IMR-90 (cell line): ENCODE measurements at places on chromosomes 6 and 20. TPM values are rescaled to one million over a fixed set of nuclear protein-coding genes. Genes with fewer than 3 reads are reported as not detected.

DNA sequence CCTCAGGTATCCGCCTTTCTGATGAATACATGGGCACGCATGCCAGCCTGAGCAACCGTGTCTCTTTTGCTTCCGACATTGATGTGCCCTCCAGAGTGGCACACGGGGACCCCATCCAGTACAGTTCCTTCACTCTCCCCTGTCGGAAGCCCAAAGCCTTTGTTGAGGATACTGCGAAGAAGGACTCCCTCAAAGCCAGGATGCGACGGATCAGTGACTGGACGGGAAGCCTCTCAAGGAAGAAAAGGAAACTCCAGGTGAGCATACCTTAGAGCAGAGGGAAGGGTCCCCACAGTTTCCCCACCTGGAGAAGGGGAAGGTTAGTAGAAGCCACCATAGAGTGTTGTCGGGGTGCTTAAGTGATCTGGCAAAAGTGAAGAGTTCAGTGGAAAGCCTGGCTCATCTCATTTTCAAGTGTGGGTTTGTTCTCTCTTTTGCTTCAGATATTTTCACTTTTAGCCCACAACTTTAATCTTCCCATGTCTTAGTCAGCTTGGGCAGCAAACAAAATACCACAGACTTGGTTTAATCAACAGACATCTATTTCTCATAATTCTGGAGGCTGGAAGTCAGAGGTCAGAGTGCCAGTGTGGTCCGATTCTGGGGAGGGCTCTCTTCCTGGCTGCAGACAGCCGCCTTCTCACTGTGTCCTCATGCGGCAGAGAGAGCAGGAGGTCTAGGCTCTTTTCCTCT, 133.5 kb upstream of the CLDN20 start:
- DNase-seq, result no peak

GRCh38 chr20:14860410-14860814, 523.0 kb upstream of the FLRT3 start:
- DNase-seq, result no peak

DNA sequence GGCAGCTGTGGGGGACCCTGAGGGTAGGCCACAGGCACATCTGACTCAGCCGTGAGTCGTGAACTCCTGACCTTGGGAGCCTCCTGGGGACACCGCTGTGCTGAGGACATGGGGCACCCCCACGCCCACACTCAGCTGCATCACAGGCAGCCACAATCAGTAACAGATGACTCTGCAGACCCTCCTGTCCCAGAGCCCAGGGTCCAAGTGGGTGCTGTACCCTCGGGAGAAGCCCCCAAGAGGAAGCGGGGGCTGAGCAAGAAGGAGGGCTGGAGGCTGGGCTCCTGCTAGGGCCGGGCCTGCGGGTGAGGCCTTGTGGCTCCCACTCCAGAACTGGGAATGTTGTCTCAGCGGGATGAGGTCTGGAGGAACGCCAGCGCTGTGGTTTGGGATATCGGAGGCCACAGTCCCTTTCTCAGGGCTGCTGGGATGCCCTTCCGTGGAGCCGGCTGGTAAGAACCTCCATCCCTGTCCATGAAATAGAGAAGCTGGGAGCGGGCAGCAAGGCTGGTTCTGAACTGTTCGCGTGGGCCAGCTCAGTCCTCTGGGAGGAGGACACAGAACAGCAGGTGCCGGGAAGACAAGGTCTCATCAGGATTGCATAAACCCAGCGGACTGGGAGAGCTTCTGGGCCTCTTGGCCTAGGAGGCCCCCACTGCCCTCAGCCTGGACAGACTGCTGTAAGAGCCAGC, 3.1 kb upstream of the LAMA5 start:
- peak; percentile 79 for DNase-seq

DNA sequence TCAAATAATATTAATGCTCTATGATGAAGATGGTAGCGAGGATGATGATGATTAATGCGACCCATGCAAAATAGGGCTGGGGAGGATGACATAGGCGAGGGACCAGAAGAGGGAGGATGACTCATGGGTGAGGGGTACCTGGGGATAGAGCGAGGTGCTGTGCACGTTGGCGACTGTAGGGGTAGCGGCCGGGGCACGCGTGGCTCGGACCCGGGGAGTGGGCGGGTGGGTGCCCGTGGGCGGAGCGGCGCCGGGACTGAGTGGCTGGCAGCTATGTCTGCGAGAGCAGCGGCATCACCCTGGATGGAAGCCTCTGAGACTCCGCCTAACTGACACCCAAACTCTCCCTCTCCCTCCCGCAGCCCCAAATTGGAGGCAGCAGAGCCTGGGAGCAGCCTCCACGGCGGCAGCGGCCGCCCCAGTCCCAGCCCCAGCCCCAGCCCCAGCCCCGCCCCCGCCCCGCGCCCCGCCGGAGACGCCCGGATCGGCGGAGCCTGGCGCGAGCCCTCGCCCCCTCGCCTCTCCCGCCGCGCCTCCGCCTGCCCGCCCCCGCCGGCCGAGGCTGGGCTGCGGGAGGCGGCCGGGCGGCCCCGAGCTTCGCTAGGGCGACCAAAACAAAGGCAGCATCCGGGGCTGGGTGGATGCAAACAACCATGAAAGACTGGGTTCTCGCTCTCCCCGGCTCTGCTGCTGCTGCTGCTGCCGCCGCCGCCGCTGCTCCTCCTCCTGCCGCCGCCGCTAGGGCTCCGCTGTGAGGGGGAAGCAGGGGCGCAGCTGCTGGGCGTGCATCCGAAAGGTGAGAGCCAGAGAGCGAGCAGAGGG, at the start of gene RIMS1:
Gene RIMS1, plus strand, starts transcription at position 367 of the 822 bp plus-strand sequence. CDS start 474 bp downstream, outside the sequence.
- no peak for DNase-seq

DNA sequence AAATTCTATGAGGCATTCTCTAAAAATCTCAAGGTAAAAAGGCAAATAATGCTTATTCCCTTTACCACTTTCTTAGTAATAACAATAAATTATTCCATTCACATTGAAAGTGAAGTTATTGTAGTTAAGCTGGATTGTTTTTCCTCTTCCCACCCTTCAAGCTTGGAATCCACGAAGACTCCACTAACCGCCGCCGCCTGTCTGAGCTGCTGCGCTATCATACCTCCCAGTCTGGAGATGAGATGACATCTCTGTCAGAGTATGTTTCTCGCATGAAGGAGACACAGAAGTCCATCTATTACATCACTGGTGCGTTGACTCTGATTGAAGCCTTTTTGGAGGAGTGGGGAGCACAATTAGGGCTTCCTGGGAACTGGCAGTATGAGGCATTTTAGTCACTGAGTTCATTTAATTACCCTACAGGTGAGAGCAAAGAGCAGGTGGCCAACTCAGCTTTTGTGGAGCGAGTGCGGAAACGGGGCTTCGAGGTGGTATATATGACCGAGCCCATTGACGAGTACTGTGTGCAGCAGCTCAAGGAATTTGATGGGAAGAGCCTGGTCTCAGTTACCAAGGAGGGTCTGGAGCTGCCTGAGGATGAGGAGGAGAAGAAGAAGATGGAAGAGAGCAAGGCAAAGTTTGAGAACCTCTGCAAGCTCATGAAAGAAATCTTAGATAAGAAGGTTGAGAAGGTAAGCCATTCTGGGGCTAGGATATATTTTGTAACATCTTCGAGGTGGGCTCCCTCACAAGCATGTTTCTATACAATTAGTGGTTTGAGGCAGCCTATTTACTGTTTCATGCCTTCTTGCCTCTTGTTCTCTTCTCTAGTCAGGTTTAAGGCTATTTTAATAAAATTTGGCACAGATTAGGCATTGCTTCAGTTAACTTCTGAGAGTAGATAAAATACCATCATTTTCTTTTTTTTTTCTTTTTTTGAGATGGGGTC, 4.9 kb downstream of the HSP90AB1 start:
- DNase-seq, result no peak

DNA sequence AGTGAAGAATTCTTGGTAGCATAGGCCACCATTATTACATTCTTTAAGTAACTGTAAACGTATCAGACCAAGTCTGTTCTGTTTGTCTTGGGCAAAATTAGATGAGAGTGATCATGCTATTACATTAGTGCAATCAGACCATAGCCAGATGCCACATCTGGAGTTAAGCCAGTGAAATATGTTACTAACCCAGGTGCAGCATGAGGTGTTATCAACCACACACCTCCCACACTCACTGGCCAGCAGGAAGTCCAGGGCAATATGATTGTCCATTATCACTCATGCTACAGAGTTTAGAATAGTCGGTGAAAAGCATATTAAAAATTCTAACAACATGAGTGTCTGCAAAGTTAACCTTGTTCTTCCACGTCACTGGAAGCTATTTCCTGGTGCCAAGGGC, 174.7 kb upstream of the PROKR2 start:
- no peak for DNase-seq

DNA sequence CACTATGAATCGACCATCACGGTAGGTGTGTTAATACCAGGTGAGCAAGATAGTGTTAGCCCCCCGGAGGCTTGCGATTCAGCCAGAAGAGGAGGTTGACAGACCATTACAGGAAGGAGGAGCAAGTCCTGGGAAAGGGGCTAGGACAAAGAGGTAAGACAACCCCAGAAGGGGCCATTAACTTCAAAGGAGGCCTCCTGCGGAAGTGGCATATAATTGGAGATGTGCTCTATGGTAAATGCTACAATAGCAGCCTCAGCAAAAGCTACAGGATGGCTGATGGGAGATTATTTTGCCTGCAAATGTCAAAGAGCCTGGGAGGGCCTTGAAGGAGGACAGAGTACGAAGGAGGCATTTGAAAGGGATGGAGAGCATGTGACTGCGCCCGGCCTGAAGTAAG, 108.6 kb upstream of the CITED2 start:
- DNase-seq, result no peak

Gene CLIC5
- not detected in 2 replicates for total RNA-seq
